NCI-H774 (cell line): ENCODE measurements at places on chromosomes 3 and 15.

GRCh38 chr3:126436826-126437717, 38.6 kb downstream of the ZXDC start:
- no peak for DNase-seq

- no peak for DNase-seq
These were observed 22.8 kb downstream of the MUC4 start for GRCh38 chr3:195788711-195789581.

DNA sequence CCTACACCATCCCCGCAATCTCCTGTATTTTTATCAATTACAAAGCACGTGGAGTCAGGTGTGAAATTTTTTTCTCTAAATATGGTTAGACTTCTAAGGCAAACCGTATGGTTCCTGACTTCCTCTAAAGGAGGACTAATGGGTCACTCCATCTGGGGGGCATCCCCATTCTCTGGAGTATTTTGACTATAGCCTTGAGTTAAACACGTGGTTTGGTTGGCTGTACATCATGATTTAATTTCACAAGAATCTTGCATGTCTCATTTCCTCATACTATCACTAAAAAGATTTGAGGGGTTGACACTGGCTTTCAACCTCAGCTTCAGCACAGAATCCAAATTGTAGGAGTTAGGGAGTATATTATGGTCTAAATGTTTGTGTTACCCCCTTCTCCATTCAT, 25.3 kb upstream of the ZNF770 start:
- no peak for DNase-seq

DNA sequence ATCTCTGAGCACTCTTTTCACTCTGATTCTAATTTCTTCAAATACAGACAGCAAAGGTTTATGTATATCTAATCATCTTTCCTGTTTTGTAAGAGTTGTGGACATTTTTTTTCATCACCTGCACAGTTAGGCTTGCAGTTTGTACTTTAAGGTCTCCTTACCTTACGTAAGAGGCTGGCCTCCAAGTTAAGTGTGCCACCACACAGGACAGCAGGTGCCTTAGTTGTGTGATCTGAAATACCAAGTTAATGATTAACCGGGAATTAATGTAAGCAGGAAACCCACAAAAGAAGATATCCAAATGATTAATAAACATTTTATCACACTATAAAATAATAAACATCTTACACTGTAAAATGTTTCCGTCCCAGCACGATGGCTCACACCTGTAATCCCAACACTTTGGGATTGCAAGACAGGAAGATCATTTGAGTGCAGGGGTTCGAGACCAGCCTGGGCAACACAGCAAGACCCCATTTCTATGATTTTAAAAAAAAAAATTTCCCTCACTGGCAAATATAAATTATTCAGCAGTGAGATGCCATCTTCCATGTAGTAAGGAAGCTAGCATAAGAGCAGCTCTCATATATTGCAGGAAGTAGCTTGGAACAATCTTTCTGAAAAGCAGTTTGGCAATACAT, 87.7 kb upstream of the LIMD1 start:
- DNase-seq = no peak
